ENCODE measurements at places on chromosomes 1 and 21. TPM values are rescaled to one million over a fixed set of nuclear protein-coding genes. Genes with fewer than 3 reads are reported as not detected.
A peak's percentile ranks its signal among the peaks of the same experiment; 100 is the strongest.

GJC2 gene
- total RNA-seq: 0.57 TPM

DNA sequence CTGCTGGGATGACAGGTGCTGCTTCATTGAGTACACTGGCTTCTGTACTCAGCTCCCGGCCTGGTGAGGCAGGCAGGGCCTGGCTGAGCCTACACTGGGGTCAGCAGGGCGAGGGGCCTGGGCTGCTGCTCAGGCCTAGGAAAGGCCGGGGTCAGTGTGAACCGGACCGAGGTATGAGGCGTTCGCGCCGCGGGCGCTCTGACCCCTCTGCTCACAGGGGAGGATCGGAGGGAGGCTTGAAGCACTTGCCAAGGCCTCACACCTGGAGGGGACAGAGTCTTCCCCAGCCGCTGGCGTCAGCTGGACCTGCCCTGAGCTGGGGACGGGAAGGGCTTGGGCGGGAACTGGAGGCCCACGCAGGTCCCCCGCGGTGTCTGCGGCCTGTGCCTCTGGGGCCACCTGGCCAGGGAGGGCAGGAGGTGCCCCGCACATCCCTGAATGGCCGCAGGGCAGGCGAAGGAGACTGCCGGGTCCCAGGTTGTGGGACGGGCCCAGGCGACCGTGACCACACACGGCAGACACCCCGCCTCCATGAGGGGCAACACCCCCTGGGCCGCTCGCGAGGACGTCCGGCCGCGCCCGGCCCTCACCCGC is 466 bp downstream of the PEX10 start:
- H3K4me1 ChIP-seq: peaks cover 44% of the 10 kb centered on the region
- no peaks in the 10 kb centered on the region for H3K36me3 ChIP-seq
- no peaks in the 10 kb centered on the region for H3K27me3 ChIP-seq
- H3K4me3 ChIP-seq: peak overlapping the region; percentile 78

GRCh38 chr1:44377925-44378784 is 23.1 kb upstream of the ERI3 start:
- H3K27me3 ChIP-seq: no peaks in the 10 kb centered on the region
- H3K36me3 ChIP-seq: no peaks in the 10 kb centered on the region
- H3K4me3 ChIP-seq: no peak overlapping the region
- peak; percentile 34 for DNase-seq
- H3K27ac ChIP-seq: no peak overlapping the region

- no peak for DNase-seq
- no peaks in the 10 kb centered on the region for H3K4me1 ChIP-seq
- no peaks in the 10 kb centered on the region for H3K27me3 ChIP-seq
- H3K27ac ChIP-seq: no peak overlapping the region
- H3K4me3 ChIP-seq: no peak overlapping the region
- no peaks in the 10 kb centered on the region for H3K36me3 ChIP-seq
These were observed 141.5 kb downstream of the PTPRC start for GRCh38 chr1:198780376-198780775.

SLC9C2 gene
- not detected for total RNA-seq

- DNase-seq: no peak
- H3K4me3 ChIP-seq: no peak overlapping the region
- no peaks in the 10 kb centered on the region for H3K4me1 ChIP-seq
- no peak overlapping the region for H3K27ac ChIP-seq
- no peaks in the 10 kb centered on the region for H3K27me3 ChIP-seq
- H3K36me3 ChIP-seq: no peaks in the 10 kb centered on the region
These were observed 5.7 kb upstream of the OR2L5 start for GRCh38 chr1:248007778-248008177.

NKAIN1 gene
- not detected for total RNA-seq

GRCh38 chr1:194339471-194339870 is 1153.1 kb upstream of the B3GALT2 start:
- DNase-seq: no peak
- H3K27me3 ChIP-seq: no peaks in the 10 kb centered on the region
- no peak overlapping the region for H3K27ac ChIP-seq
- H3K36me3 ChIP-seq: no peaks in the 10 kb centered on the region

GRCh38 chr1:17425806-17426600 is 13.5 kb downstream of the RCC2 start:
- H3K36me3 ChIP-seq: peaks cover 73% of the 10 kb centered on the region
- no peaks in the 10 kb centered on the region for H3K4me1 ChIP-seq
- no peak for DNase-seq
- H3K27me3 ChIP-seq: no peaks in the 10 kb centered on the region

ALPL gene
- not detected for total RNA-seq

CHRM3 gene
- 0.11 TPM for total RNA-seq
